Fibroblast of the conjunctiva (primary cell): ENCODE measurements at places on chromosomes 1 and 21.
A peak's percentile ranks its signal among the peaks of the same experiment; 100 is the strongest.

DNA sequence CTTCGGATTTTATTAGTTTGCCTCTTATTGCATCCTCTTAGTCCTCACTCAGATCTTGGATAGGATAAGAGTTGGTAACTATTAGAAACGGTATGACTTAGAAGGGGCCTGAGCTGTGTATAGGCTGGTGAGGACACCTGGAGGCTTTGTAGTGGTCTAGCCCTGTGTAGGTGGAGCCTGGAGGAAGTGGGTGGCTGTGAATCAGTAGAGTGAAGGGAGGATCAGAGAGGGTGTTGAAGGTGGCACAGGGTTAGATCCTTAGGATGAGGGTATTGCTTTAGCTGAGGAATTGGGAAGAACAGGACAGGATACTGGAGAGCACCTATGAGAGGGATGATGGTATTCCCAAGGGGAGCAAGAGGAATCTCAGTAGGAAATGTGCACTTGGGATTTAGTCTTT lies 5.7 kb downstream of the VANGL1 start:
- DNase-seq: no peak

DNA sequence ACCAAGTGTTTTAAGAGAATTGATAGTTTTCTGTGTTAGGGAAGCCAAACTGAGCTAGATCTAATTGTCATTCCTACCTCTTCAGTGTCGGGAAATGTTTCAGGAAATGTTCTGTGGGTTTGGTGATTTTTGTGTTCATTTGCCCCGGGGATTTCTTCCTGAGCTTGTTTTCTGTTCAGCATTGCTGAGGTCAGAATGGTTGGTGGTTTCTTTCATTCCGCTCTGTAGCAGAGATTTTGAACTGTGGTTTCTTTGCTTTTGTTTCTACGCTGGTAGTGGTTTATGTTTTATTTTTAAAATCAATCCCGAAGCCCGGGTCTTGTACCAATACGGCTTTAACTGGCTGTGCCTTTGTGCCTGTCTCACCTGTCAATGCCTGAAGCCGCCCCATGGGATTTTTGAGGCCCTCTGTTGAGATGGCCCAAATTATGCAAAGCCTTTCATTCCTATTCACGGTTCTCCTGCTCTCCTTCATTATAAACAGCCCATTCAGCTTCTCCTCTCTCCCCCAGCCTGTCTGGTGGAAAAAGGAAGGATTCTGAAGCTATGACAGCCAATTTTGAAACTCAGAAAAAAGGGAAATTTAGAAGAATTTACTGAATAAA lies 417.2 kb upstream of the KAZN start:
- DNase-seq: no peak

- DNase-seq: peak; percentile 93
These were observed 553.6 kb downstream of the NUF2 start for GRCh38 chr1:163875200-163875926.

DNA sequence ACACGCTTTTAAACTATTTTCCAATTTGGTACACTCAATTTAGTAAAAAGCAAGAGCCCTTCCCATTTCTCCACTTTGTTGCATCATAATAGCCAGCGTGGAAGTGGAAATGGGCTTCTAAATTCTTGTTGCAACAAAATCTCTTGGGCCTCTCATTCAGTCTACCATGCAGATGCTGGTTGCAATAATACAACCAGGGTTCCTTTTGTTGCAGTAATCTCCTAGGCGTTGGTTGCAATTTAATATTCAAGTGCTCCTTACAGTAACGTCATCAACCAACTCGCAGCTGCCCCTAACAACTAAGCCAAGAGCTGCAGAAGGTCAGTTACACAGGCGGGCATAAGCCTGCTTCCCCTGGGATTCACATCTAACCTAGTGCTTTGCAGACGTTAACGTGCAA lies 2.7 kb upstream of the HDGF start:
- no peak for DNase-seq

GRCh38 chr1:247857985-247858619 lies 1.1 kb downstream of the TRIM58 start:
- DNase-seq: no peak

- no peak for DNase-seq
These were observed 52.4 kb upstream of the SLFNL1 start for GRCh38 chr1:41073971-41074370.

- DNase-seq: no peak
These were observed 53.3 kb upstream of the POGK start for GRCh38 chr1:166785987-166786386.

GRCh38 chr1:101233495-101233894 lies 3.3 kb upstream of the S1PR1 start:
- no peak for DNase-seq

- peak; percentile 41 for DNase-seq
These were observed 154.4 kb downstream of the PLPP3 start for GRCh38 chr1:56424744-56425493.

DNA sequence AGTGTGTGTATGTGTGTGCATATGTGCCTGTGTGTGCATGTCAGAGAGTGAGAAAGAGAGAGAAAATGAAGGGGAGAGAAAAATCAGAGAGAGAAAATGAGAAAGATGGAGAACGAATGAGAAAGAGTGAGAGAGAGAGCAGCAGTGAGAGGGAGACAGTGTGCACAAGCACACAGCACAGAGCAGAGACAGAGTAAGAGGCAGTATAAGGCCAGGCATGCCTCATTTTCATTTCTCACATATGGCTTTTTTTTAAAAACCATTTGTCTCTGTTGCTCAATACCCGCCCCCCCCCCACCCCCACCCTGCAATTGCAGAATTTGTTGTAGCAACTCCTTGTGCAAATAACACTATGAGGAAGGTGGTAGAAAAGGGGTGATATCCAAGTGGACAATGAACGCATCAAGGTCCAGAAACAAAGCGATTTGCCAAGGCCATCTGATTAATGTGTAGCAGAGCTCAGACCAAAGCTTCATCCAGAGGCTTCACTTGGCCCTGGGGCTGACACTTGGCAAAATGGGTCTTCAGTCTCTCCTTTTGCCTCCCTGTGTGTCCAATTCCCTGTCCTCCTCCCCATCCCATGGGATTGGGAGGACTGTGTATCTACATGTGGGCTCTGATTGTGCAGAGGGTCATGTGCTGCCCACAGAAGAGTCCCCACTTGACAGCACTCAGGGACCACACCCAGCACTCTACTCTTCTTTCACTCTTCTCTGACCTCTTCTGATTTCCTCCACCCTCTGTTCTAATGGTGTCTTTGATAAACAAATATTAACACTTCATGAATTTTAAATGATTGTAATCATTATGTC lies 38.9 kb upstream of the HSD3B1 start:
- no peak for DNase-seq

- DNase-seq: no peak
These were observed 28.0 kb downstream of the SLAMF1 start for GRCh38 chr1:160618763-160619274.

DNA sequence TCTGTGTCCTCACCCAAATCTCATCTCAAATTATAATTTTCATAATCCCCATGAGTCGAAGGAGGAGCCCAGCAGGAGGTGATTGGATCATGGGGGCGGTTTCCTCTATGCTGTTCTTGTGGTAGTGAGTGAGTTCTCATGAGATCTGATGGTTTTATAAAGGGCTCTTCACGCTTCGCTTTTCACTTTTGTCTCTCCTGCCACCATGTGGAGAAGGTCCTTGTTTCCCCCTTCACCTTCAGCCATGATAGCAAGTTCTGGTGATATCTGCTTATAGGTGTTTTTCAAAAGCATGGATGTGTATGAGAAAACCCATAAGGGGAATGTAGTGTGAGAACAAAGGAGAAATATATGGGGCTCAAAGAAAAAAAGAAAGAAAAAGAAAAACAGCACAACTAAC lies 405.9 kb upstream of the RGS18 start:
- no peak for DNase-seq

GRCh38 chr21:33894736-33895288 lies 20.8 kb downstream of the ATP5PO start:
- peak; percentile 81 for DNase-seq

GRCh38 chr1:39969531-39970270 lies 14.8 kb downstream of the MFSD2A start:
- DNase-seq: no peak

- DNase-seq: no peak
These were observed 26.8 kb downstream of the TSHB start for GRCh38 chr1:115056395-115056798.

DNA sequence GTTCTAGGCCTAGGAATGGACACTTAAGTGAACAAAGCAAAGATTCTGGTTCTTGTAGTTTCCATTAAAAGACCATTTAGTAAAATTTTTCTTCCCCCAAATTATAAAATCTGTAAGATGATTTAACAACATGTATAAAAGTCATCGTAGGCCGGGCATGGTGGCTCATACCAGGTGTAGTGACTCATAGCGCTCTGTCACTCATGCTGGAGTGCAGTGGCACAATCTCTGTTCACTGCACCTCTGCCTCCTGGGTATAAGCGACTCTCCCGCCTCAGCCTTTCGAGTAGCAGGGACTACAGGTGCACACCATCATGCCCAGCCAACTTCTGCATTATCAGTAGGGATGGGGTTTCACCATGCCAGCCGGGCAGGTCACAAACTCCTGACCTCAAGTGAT lies 9.1 kb downstream of the ASPM start:
- no peak for DNase-seq

GRCh38 chr21:37338671-37339551 lies 27.7 kb upstream of the DYRK1A start:
- DNase-seq: peak; percentile 72

DNA sequence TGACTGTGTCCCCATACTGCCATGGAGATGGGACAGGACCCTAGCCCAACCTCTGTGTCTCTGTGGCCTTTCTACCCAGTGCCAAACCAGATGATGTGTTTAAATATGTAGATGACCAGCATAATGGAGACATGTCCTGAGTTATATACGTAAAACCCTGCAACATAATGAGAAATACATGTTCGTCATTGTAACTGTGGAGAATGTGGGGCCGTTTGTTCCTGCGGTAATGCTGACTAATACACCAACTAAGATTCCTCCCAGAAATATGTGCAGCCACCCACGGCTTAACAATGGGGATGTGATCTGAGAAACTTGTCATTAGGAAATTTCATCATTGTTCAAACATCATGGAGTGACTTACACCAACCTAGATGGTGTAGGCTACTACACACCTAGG lies 71.7 kb upstream of the SIM2 start:
- no peak for DNase-seq

DNA sequence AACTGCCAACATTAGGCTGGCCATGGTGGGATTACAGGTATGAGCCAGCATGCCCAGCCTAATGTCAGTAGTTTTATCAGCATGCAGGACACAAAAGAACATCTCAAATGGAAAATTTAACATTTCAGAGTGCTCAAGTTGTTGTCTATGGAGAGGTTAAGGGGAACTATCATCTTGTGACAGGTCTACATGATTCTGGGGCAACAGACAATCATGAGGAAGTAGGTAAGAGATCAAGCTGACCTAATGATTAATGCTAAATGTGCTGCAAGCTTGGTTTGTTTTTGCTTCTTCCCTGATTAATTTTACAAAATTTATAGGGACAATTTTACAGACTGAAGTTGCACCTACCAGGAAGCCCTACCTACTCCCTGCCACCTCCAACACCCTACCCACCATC lies 36.6 kb downstream of the FMO4 start:
- no peak for DNase-seq

DNA sequence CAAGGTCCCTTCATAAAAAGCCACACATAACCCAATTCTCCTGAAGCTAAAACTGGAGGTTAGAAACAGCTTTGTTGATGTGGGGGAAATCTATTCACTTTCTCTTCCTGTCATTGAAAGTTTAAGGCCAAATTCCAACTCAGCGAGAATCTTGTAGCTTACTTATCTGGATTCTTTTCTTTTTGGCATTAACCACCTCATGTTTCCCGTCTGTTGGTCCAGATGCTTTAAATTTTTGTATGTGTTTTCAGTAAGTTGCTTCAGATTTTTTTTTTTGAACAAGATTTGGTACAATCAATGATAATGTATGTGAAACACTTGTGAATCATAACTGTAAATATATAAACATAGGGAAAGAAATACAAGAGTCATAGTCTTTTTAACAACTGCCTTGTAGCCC lies 33.7 kb upstream of the NEK7 start:
- peak; percentile 70 for DNase-seq
